Fibroblast of lung (primary cell): ENCODE measurements at places on chromosomes 2 and 18. TPM values are rescaled to one million over a fixed set of nuclear protein-coding genes. Genes with fewer than 3 reads are reported as not detected.

GRCh38 chr2:86603905-86604304 is 19.8 kb downstream of the RNF103 start:
- DNase-seq, result no peak

The CAPN14 gene
- polyA plus RNA-seq, result 0.05 and 0.07 TPM in 2 replicates

GRCh38 chr2:2180446-2180845 is 150.6 kb downstream of the MYT1L start:
- DNase-seq, result no peak

DNA sequence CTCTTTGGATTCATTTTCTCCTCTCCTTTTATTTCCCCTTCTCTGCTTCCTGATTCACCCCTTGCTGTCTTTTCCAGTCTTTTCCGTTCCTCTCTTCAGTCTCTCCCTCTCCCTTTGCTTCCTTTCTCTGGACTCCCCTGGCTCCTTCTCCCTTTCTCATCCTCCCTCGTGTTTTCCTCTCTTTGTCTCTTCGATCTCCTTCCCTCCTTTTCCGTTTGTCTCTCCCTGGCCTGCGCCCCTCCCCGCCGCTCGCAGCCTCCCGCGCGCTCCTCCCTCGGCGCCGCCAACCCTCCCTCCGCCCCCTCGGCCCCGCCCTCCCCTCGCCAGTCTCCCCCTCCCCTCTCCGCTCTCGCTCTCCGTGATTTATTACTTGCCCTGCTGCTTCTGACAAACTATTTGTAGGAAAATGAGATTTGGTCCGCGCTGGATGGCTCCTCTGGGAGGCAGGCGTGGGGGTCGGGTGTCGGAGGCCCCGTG is 46.0 kb upstream of the PAX8 start:
- DNase-seq, result peak; percentile 76

The GALNT3 gene
- 0.32 and 0.95 TPM in 2 replicates for polyA plus RNA-seq

- DNase-seq, result peak; percentile 86
These were observed 88.2 kb downstream of the LONRF2 start for GRCh38 chr2:100234141-100234540.

DNA sequence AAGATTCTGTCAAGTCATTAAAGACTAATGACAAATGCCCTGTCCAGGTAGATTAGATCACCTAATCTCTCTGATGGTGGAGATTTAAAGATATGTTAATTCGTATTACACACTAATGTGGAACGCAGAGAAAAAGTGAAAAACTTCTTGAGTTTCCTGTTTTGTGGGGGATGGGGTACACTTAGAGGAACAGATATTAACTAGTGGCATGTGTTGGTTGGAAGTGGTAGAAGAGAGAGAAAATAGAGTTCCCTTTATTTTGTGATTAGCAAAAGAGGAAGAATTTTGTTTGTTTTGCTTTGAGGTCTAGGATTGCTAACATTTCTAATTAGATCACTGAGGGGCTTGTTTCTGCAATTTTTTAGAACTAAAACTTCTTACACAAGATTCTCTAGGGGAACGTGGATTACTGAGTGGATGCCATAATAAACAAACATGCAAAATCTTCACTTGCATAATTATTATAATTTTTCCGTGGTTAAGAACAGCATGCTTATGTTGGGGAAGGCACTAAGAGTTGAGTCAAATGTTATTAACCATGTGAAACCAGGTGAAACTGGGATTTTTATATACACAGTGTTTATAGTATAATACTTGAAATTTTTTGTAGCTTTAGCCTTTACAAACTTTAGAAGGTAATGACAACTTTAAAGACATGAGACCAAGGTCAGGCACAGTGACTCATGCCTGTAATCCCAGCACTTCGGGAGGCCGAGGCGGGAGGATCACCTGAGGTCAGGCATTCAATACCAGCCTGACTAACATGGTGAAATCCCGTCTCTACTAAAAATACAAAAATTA is 97.4 kb upstream of the STK17B start:
- no peak for DNase-seq

- no peak for DNase-seq
These were observed 15.9 kb downstream of the PUM2 start for GRCh38 chr2:20334605-20335203.

DNA sequence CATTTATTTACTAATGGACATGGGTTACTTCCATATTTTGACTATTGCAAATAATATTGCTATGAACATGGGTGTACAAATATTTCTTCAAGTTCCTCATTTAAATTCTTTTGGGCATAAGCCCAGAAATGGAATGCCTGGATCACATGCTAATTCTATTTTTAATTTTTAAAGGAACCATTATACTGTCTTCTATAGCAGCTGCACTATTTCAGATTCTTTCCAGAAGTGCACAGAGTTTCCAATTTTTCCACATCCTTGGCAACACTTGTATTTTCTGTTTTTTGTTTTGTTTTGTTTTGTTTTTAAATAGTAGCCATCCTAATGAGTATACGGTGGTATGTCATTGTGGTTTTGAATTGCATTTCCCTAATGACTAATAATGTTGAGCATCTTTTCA is 8.5 kb upstream of the RALBP1 start:
- peak; percentile 33 for DNase-seq

DNA sequence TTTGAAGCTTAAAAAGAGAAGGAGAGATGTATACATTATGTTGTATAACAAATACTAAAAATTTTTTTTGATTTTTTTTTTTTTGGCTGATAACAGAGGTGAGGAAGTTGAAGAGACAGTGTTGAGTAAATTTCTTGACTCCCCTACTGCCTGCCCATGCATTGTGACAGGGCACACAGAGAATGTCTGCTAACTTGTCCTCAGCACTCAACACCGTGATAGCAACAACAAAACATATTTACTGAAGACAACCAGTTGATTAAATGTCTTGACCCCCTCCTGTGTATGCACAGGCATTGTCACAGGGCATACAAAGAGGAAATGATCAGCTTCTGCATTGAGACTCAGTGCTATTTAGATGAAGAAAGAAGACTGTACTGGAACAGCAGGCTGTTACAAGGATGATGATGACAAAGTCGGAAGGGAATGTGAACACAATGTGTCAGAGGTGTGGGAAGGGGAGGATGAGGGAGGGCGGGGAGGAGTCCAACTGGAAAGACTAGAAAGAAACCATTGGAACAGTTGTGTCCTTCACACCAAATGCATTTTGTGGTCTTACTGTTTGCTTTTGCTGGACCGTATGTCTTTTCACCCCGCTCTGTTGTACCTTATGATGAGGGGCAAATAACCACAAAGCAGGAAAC is 89.5 kb downstream of the CERS6 start:
- DNase-seq, result peak; percentile 97
